Stimulated activated CD8-positive, alpha-beta memory T cell treated with anti-CD3 and anti-CD28 coated beads, Interleukin-15, amount 100 ng/mL, for 1 hour (primary cell): ENCODE measurements at places on chromosomes 12 and 14.

GRCh38 chr12:68883151-68883550 is 49.8 kb downstream of the CPM start:
- DNase-seq: no peak

GRCh38 chr12:48956279-48957140 is 777 bp downstream of the ARF3 start:
- no peak for DNase-seq

DNA sequence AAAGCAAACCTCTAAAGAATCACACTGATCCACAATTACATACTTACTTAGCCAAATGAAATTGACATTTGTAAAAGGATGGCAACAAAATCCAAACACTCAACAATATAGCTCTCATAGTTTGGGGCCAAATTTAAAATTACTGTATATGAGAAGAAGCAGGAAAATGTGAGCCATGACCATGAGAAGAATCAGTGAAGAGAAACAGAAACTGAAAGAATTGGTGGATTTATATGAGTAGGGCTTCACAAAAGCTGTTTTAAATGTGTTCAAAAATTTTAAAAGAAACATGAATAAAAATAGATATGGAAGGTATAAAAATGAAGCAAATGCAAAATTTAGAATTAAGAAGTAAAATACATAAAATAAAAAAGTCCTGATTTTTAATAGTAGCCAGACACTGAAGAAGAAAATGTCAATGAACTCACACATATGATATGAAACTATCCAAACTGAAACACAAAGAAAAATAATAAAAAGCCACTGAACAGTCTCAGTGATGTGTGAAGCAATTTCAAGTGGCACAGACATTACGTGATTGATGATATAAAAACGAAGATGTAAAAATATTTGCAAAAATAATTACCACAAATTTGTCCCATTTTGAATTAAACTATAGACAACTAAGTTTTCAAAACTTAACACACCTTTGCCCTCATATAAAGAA is 87.9 kb upstream of the MDGA2 start:
- DNase-seq: no peak

GRCh38 chr14:60925286-60925685 is 55.6 kb downstream of the TRMT5 start:
- no peak for DNase-seq

DNA sequence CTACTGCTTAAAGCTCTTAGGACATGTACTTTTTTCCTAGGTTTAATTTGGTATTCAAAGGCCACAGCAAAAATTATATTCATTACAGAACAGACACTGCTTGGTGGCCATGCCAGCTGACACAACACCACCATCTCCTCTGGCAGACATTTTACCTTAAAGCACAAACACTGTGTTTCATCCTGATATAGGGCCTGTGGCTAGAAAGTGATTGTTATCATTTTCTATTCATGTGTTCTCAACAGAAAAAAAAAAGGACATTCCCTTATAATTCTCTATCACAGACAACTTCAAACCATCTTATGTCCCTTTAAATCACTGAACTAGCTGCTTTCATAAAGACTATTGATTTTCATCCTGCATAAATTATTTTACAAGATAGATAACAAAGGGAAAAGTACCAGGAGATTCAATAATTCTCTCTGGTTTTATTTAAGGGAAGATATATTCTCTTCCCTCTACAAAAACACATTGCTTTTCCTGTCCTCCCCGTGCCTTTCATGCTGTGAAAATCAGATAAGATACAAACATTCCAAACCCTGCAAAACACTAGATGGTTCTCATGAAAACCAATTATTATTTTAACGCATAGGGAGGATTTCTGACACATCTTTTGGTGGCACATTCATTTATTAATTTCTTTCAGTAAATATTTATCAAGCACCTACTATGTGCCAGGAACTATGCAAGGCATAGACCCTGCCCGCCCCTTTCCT is 139.3 kb upstream of the TMCC3 start:
- DNase-seq: no peak

DNA sequence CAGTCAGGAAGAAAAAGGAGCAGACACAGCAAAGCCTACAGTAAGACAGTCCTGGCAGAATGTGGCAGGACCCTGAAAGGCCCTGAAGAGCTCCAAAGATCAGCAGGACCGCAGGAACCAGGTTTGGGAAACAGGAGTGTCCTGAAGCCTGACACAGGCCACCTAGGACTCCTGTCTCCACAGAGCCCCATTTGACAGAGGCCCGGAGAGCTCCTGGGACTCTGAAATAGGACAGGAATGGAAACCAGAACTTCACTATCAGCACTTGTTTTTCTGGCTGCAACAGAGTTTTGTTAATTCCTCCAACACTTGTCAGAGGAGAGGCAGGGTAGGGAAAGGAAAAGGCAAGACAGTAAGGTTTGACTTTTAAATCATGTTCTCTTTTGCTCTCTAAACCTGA is 12.9 kb downstream of the STXBP6 start:
- DNase-seq: no peak

- DNase-seq: no peak
These were observed 20.5 kb downstream of the SARNP start for GRCh38 chr12:55797068-55797467.

GRCh38 chr12:113214895-113215400 is 6.3 kb upstream of the TPCN1 start:
- no peak for DNase-seq

GRCh38 chr12:42129595-42130204 is 15.0 kb downstream of the GXYLT1 start:
- DNase-seq: no peak

- DNase-seq: no peak
These were observed 52.5 kb downstream of the SSPN start for GRCh38 chr12:26247873-26248272.

GRCh38 chr12:106255493-106255892 is 7.7 kb upstream of the CKAP4 start:
- DNase-seq: no peak

- DNase-seq: no peak
These were observed 67.8 kb upstream of the KCNH3 start for GRCh38 chr12:49470986-49471385.

- no peak for DNase-seq
These were observed 26.3 kb downstream of the SRGAP1 start for GRCh38 chr12:63870838-63871237.

GRCh38 chr12:54981796-54982195 is 2.8 kb downstream of the TESPA1 start:
- DNase-seq: no peak

- DNase-seq: no peak
These were observed 44.9 kb downstream of the IL31 start for GRCh38 chr12:122129131-122129530.

DNA sequence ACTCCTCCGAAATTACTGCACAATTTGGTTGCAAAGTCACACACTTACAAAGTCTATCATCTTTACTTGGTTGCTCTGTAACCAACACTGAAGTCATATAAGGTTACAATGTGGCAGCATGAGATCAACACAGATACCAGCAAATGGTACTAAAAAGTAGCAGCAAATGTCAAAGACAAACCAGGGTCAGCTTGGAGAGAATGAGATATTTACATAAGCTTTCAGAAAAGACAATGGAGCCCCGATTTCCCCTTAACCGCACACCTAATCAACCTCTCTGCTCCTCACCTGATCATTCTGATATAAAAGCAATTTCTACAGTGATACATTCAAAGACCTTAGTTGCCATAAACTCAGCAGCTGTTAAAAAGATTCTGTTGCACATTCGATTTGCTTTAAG is 76.4 kb upstream of the FOXN3 start:
- no peak for DNase-seq

DNA sequence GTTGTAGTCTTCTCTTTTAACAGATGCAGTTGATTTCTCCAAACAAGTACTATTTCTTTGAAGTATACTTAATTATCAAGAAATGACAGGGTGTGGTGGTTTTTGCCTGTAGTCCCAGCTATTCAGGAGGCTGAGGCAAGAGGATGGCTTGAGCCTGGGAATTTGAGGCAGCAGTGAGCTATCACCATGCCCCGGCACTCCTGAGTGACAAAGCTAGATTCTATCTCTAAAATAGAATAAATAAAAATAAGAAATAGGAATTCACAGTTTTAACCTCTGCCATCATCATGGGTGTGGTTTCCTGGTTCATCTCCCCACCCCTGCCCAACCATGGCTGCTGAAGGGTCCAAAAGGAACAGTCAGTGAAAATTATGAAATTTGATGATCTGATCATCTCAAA is 290.2 kb upstream of the FLRT2 start:
- DNase-seq: no peak

GRCh38 chr12:131290255-131290959 is 336.7 kb downstream of the ADGRD1 start:
- DNase-seq: no peak

GRCh38 chr12:81389550-81390099 is 311.7 kb downstream of the ACSS3 start:
- no peak for DNase-seq

DNA sequence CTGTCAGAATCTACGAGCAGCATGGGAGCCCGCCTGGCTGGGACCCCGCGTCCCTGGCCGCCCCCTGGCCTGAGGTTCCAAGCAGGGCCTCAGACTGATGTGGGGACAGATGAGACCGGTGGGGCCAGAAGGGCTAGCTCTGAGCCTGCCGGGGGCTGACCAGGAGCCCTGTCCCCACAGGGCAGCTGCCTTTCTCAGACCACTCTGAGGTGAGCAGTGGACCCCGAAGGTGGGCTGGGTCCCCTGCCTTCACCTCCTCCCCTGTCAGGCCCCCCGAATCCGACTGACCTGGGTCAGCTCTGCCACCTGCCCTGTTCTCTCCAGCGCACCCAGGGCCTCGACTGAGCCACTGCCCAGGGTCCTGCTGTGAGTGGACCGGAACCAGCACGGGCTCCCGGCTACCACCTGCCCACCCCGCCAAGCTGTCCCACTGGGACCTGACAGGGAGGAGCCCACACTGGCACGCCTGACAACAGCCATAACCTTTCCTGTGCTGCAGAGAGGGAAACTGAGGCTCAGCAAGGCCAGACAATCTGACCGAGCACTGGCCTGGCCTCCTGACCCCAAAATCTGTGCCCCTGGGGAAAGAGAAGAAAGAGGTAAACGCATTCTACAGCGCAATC is 29.7 kb upstream of the TMEM179 start:
- no peak for DNase-seq

- DNase-seq: no peak
These were observed 5.2 kb downstream of the KRT84 start for GRCh38 chr12:52380271-52380694.

DNA sequence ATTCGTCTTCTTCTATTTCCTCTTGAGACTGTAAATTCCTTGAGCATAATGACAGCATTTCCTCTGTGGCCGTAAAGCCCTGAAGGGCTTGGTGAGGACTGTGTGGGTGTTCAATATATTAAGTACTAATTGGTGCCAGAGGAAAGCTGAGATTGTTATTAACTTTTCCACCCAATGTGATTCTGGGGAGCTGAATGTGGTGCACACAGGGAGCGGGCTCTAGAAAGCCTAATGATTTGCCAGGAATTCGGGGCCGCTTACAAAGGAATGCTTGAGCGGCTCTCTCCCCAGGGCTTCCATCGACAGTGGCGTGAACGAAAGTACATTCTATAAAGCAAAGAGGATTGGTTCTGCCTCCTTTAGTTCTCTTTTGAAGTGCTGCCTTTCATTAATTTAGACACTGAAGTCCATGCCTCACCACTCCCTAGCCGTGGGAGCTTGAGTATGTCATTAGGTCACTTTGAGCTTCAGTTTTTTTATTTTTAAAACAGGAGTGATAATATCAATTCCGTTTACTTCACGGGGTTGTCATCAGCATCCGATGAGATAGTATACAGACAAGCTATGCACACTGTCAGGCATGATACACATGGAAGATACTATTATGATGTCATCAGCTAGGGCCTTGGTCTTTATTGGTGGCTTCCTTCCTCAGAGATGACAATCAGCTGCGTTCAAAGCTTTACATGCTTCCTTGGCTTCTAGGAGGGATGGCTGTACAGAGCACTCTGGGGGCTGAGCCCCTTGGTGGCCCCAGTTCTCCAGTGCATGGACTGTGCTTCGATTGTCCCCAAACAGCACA is 11.0 kb upstream of the GSG1 start:
- DNase-seq: no peak

DNA sequence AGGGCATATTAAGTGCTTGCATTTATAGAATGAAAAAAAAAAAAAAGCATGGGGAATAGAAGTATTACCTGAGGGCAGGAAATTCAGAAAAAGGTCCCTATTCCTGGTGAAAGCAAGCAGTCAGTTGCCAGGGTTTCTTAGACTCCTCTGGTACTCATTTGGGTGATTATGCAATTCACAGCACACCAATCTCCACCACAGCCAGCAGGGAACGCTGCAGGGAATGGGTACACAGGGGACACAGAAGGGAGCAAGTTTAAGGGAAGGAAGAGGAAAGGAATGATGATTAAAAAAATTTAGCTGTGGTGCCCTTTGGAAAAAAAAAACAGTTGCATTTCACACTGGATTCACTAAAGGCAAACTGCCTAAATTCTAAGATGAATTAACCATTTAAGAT is 14.2 kb downstream of the BLTP3B start:
- no peak for DNase-seq
